ENCODE measurements at places on chromosomes 3 and 15.

DNA sequence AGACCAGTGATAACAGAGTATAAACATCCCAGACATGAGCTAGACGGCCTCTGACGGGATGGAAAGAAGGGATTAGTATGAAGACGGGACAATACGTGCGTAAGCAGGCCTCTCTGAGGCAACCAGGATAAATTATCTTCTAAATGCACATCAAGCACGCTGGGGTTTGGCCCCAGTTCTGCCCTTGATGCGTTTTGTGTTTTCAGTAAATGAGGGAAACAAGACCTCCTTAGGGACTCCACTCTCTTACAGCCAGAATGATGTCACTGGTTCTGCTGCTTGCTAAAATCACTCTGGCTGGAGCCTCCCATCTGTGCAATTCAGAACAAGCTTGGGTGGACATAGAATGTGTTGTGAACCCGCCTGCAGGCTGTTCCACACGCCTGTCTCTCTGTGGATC lies 156.0 kb upstream of the MCTP2 start:
- DNase-seq, result peak; percentile 88

GRCh38 chr3:50340448-50341329 lies at the start of gene RASSF1:
Gene RASSF1 (minus strand): TSS chr3:50340836. CDS start chr3:50340805, 31 bp downstream.
- no peak for DNase-seq

- DNase-seq, result no peak
Observed at GRCh38 chr3:196067439-196067838, 14.5 kb downstream of the TFRC start.

DNA sequence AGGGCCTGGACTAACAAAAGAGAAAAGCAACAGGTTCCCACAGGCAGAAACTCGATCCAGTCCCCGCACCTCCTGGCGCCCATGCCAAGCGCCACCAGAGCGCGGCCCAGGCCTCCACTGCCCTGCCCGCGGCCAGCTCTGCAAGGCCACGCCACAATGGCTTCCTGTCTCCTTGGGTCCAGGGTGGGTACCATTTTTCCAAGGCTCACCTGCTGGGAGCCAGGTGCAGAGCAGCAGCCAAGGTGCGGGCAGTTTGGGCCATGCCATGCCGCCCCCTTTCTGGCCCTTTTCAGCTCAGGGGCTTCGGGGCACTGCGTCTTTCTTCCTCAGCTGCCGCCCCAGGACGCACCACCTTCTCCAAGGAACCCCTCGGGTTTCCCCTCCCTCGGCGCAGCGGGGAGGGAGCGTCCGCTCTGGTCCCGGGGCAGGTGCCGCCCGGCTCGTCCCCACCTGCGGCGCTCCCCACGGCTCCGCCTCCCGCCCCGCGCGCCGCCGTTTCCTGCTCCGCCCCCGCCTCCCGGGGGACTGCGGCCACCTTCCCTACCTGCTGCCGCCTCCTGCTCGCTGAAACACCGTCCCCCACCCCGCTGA lies at the start of gene ILDR1:
Gene ILDR1 (minus strand): TSS at position 437 of the 591 bp plus-strand sequence. CDS start 170 bp downstream, at position 267.
- DNase-seq, result no peak

DNA sequence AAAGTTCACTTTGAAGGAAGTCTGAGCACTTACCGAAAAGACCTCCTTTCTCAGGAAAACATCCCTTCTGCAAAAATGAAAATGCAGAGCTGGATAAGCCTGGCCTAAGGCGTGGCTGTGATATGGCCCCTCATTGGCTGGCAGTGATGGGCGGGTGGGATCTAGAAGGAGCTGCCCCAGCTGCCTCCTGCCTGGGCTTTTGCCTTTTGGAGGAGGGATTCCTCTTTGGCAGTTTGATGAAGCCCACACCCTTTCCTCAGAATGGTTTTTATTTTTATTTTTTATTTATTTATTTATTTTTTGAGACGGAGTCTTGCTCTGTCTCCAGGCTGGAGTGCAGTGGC lies 4.0 kb upstream of the DZIP1L start:
- DNase-seq, result no peak

- no peak for DNase-seq
Observed at GRCh38 chr15:83170474-83171165, 37.0 kb downstream of the HDGFL3 start.

- DNase-seq, result no peak
Observed at GRCh38 chr3:25433106-25433505, 5.0 kb downstream of the RARB start.

DNA sequence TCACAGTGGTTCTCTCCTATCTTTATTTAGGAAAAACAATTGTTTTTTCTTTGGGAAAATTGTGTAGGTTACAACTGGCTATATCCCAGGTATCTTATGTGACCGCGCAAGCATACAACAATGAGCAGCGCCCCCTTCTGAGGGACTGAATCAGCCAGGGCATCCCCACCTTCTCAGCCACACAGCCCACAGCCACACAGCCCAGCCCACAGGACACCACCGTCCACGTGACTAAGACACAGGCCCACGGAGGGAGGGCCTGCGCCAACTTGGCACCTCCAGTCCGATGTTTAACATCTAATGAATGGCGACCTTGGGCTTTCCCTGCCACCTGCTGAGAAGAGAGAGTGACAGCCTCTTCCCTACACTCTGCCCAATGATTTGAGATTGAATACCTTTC lies 68.1 kb downstream of the ATP10A start:
- DNase-seq, result no peak

- DNase-seq, result no peak
Observed at GRCh38 chr3:62529230-62529629, 155.9 kb upstream of the FEZF2 start.

Measured in skeletal muscle cell (primary cell).